ENCODE measurements at places on chromosomes 3 and 15.

DNA sequence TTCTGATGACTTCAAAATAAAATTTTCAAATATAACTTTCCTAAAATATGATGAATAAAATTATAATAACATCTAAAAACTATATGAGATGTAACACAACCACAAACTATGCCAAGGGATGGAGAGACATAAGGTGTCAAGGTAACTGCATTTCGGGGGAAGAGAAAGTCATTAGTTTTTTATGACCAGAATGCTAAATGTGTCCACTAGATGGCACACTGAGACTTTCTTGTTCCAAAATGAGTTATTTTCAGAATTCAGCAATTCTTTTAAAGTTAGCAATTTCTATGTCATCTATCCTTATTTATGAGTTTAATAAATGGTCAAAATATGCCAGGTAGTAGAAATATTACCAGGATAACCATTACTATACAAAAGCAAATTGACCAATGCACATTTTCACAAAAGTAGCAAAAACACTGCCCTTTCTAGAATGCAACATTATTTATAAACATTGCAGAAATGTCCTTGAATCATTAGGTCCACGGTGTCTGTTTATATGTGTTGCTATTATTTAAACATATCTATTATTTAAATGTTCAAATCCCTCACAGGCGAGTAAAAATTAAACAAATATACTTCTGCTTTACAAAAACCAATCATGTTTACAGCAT, 374.2 kb downstream of the PLCL2 start:
- DNase-seq: no peak

DNA sequence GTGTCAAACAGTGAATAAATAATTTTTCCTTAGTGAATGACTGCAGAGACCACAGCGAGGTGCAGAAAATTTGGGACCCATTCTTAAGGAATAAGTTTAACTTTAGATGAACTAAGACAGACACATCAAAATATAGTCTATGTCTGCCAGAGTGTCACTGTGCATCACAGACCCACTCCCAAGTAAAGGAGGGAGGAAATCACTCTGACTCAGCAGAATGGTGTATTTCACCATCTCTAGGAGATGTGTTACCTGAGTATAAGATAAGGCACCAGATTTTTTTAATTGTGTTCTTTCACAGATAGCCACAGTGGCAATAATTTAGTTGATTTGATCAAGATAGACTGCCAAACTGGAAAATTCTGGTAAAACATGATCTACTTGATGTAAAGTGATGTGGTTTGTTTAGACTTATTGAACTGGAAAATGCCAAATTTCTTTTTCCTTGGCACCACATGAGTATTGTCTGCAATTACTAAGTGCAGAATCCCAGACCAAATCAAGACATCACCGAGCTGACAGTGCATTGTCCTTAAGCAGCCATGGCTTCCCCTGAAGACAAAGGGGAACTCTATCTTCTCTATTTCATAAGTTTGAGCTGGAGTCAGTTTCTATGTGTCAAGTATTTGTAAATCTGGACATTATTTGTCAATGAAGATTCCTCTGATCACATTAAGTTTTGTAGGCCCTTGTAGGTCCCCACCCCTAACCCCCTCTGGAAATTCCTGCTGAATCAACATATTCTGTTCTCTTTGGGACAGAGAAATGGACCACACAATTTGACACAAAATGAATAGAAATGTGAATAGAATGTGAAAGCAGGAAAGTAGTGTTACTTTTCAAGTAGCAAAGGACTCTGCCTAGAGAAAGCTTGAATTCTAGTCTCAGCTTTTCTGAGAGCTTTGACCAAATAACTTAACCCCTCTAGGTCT, 47.6 kb downstream of the TIPARP start:
- no peak for DNase-seq

DNA sequence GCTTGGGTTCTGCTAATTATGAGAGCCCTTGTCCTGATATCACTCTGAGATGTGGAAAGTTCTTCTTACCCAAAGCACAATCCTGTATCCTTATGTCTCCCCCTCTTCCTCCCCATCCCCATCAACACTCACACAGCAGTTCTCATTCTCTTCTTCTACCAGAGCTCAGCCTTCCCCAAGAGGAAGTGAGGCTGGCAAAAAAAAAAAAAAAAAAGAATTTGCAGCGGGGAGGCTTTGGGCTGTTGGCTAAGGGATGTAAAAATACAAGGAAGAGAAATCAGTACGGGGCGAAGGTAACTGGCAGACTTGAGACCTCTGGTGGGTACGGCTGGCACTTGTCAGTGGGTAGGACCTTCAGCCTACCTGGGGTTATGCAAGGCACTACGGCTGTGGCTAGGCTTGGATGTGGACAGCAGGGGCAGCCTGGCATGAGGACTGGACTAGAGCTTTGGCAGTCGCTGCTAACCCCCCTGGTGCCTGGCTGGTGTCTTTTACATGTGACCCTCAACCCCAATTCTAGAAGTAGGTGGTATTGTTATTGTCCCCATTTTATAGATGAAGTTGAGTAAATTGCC, 5.4 kb downstream of the VIPR1 start:
- DNase-seq: peak; percentile 39

- DNase-seq: no peak
Observed at GRCh38 chr15:31332020-31332680, 5.5 kb downstream of the KLF13 start.

DNA sequence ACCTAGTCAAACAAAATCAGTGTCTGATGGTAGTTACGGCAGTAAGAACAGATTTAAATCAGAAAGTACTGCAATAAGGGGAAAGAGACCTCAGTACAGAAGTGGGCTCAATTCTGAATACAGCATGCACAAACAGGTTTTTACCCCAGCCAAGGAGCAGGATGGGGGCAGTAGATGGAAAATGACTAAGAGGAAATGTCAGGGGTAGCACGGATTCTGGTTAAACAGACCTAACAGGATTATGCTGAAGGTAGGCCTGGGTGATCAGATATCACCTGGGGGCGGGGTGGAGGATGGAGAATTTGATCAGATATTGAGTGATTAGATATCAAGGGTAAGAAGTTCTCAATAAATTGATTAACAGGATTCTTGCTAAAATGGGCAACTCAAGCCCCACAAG, 19.0 kb downstream of the MESD start:
- DNase-seq: peak; percentile 0

- no peak for DNase-seq
Observed at GRCh38 chr3:86702381-86702958, 288.5 kb downstream of the VGLL3 start.

DNA sequence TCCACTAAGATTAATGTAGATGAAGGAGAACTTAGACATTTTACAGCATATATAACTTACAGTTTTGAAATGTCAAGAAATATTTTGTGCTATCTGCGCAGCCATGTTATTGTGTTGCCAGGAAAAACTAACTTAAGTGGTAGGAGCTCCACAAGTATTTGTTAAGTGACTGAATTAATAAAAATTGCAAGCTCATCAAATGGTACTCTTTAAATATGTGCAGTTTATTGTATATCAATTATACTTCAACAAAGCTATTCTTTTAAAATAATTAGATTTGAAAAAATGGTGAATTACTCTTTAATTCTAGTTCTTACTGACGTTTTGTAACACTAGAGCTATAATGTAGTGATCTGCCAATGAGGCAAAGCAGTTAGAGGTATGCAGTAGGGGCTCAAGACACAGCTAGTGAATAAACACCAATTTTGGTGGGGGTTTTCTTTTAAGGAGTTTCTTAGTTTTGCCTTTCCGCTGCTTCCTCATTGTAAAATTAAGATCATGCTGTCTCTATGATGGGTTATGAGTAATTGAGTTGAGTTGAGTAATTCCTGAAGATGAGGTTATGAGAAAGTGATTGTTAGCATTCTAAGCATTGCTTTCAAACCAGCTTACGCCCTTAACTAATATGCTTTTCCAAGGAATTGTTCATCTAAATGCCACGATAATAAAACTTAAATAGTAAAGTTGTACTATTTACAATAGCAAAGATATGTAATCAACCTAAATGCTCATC, 10.9 kb upstream of the LXN start:
- DNase-seq: no peak

DNA sequence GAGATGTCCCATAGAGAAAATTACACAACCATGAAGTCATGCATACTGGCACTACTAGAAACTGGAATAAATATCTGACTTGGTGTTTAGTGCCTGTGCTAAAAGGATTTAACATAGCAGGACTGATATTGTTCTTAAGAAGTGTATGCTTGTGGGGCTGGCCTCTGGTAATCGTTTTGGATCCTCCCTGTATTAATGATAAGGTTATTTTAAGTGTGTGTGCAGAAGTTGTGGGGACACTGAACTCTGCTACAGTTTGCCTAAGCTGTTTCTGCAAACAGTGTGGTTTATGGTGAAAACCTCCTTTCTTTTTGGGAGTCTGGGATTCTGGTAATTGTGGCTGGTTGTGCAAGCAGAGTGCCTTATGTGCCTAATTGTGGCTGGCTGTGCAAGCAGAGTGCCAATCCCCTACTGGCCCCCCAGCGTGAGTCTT, 120.8 kb downstream of the CLASP2 start:
- DNase-seq: no peak

DNA sequence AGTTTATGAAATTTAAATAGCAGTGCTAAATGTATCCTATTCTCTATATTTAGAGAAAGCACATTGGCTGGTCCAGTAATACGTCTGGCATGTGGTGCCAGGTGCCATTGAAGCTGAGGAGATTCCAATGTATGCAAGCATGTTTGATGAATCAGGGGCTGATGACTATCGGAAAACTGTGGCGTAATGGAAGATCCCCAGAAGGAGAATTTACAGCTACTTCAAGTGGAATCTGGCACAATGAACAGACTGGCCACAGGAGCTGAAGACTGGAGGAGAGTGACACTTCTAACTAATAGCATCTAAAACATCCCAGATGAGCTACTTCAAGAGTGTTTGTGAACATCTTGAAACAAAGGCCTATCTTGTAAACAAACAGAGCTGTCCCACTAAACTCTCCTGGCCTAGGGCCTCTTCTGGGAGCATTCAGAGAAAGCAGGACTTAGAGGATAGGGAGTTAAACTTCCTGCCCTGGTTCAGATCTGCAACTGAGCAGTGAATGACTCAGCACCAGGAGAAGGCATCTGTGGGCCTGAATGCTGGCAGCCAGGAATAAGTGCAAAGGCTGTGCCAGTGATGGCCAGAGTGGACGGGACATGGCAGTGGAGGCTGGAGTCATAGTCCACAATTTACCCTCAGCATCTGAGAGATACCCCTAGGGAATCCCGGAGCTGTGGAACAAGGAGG, 15.2 kb upstream of the ACTC1 start:
- DNase-seq: no peak

- DNase-seq: no peak
Observed at GRCh38 chr3:122092460-122093165, 37.5 kb downstream of the CD86 start.

DNA sequence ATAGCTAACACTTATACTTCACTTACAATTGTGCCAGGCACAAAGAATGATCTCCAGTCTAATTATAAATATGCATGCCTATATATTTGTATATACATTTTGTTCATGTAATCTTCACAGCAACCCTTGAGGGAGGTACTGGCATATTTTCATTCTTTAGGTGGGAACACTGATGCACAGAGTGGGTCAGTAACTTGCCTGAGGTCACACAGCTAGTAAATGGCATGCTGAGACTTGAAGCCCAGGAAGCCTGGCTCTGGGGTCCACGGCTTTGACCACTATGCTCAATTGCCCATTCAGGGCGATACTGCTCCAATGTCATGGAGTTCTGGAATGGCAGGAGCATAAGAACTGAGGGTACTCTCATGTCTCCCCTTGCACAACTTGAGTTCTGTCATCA, 139.8 kb downstream of the SHQ1 start:
- no peak for DNase-seq

DNA sequence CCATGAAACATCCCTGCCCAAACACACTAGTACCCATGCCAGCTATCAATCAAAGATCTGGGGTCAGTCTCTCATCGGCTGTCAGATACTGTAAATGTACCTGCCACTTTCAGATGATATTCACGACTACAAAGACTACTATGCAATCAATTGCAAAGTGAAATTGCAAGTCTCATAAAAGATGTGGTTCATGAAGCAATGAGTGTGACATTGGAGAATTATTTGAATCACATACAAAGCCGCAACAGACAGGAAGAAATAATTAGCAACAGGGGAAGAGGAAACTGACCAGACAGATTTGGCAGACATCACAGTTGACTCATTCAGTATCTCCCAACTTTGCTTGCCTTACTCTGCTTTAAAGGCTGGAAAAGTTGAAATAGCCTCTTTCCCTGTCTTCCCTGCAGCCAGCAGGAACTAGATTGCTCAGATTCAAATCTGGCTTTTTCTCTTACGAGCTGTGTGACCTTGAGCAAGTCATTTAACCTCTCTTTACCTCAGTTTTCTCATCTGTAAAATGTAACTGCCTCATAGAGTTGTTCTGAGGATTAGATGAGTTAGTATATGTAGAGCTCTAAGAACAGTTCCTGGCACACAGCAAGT, 95.7 kb upstream of the C3orf80 start:
- no peak for DNase-seq

DNA sequence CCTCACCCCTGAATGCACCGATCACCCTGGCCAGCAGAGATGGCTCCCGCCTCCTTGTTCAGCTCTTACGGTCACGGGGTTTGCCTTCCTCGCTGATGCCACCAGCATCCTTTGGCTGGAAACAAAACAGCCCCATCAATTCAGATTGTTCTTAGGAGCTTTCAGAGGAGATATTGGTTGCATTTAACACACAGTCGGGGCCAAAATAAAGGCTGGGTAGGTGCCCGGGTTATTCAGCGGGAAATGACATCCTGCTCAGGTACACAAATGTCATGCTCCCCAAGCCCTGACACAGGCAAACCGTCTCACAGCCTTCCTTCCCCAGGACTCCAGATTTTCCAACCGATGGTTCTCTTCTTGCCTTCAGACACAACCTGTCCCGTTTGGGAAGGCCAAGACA, 62.4 kb upstream of the MEF2A start:
- no peak for DNase-seq

GRCh38 chr3:30501526-30501925, 104.9 kb upstream of the TGFBR2 start:
- DNase-seq: no peak

DNA sequence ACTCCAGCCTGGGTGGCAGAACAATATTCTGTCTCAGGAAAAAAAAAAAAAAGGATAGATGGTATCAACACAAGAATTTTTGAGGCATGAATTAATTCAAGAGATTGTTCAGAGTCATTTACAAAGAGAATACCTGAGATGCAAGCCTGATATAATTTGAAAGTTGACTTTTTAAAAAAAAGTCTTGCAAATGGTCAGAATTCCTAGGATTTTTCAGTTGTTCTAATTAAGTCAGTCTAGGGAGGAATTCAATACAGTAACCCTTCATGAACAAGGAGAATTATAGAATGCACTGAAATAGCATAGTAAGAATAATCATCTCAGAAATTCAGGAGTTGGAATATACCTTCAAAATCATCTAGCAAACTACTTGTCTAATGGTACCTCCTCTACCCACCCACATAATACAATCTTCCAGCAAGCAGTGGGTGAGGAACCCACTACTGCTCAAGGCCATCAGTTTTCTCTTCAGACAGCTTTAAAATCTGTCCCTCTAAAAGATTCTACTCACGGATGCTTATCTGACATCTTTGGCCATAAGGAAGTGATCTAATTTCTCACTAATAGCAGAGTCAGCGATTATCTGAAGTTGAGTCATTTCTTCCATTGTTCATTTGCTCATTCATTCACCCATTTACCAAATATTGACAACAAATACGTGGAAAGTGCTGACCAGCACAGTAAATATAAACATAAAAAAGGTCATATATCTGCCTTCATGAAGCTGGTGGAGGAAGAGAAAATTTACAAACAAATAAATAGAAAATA, 159.6 kb downstream of the GREM1 start:
- DNase-seq: no peak

All from breast epithelium (tissue), 4 donors.